ENCODE measurements at places on chromosomes 2 and 18. TPM values are rescaled to one million over a fixed set of nuclear protein-coding genes. Genes with fewer than 3 reads are reported as not detected.

FLACC1 gene
- total RNA-seq: 2.4 TPM

ZNF804A gene
- not detected for total RNA-seq

RALBP1 gene
- 41.7 TPM for total RNA-seq

KCNE4 gene
- not detected for total RNA-seq

G6PC2 gene
- total RNA-seq: not detected

DQX1 gene
- 0.56 TPM for total RNA-seq

OR6B2 gene
- not detected for total RNA-seq

DNAJC10 gene
- 79.1 TPM for total RNA-seq

DGUOK gene
- 62.9 TPM for total RNA-seq

FBLN7 gene
- total RNA-seq: 14.7 TPM

SIX2 gene
- total RNA-seq: not detected

NAT8 gene
- total RNA-seq: not detected

SLC4A5 gene
- total RNA-seq: 3.7 TPM

CDH7 gene
- not detected for total RNA-seq

GPR45 gene
- not detected for total RNA-seq

TLX2 gene
- 1.2 TPM for total RNA-seq

PCARE gene
- not detected for total RNA-seq

SERPINB7 gene
- total RNA-seq: not detected

INPP1 gene
- 9.4 TPM for total RNA-seq

NOP58 gene
- total RNA-seq: 119 TPM

AOX1 gene
- total RNA-seq: 0.32 TPM

HMSD gene
- total RNA-seq: 14.6 TPM

ID2 gene
- 240 TPM for total RNA-seq

SLC8A1 gene
- total RNA-seq: 0.73 TPM

ANKRD12 gene
- 81.8 TPM for total RNA-seq

TDRD15 gene
- not detected for total RNA-seq

CCBE1 gene
- total RNA-seq: not detected

RAB31 gene
- total RNA-seq: 0.34 TPM
